ENCODE measurements at places on chromosomes 1 and 21.
A peak's percentile ranks its signal among the peaks of the same experiment; 100 is the strongest.

- no peak for DNase-seq
Observed at GRCh38 chr1:27940870-27941560, 6.2 kb downstream of the SMPDL3B start.

- no peak for DNase-seq
Observed at GRCh38 chr1:58883037-58883887, 99.4 kb upstream of the JUN start.

- no peak for DNase-seq
Observed at GRCh38 chr1:87766737-87767136, 438.1 kb downstream of the LMO4 start.

GRCh38 chr1:202016022-202016810, 5.8 kb downstream of the ELF3 start:
- DNase-seq = no peak

DNA sequence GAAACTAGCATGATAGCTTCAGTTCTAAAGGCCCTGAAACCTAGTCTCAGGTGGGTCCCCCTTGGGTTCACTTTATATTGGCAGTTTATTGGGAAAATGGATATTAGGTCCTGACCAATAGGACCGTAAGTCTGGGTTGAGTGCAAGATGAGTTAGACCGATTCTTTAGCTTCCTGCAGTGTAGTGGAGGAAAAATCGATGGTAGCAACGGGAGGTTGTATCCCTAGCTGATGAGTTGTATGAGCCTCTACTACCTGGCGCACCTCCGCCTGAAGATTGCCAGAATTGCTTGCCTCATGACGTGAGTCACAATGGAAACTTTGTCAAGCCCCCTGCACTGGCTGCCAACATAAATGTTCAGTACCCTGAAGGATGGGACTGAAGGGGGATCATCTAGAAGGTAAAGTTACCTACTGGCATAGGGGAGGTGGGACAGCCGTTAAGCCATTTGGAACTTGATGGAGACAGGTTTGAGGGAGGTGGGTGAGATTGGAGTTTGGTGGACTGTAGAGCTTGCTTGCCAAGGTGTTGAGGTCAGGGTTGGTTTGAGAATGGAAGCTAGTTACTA, 3.9 kb downstream of the RCC1 start:
- no peak for DNase-seq

DNA sequence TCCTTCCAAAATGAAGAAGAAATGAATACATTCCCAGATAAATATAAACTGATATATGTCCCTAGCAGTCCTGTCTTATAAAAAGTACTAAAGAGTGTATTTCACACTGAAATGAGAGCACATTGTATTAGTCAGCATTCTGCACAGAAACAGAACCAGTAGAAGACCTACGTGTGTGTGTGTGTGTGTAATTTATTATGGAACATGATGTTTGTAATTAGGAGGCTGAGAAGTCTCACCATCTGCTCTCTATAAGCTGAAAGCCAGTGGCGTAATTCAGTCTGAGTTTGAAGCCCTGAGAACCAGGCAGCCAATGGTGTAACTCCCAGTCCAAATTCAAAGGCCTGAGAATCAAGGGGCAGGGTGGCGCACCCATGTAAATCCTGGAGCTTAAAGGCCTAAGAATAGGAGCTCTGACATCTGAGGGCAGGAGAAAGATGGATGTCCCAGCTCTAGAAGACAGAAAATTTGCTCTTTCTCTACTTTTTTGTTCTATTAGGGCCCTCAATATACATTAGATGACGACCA, 146.5 kb upstream of the LYPLAL1 start:
- no peak for DNase-seq

GRCh38 chr1:15231714-15232201, 15.3 kb upstream of the FHAD1 start:
- DNase-seq = no peak

GRCh38 chr1:6359216-6360116, 34.1 kb downstream of the ACOT7 start:
- peak; percentile 50 for DNase-seq

GRCh38 chr1:205435578-205436573, 14.0 kb upstream of the LEMD1 start:
- no peak for DNase-seq

DNA sequence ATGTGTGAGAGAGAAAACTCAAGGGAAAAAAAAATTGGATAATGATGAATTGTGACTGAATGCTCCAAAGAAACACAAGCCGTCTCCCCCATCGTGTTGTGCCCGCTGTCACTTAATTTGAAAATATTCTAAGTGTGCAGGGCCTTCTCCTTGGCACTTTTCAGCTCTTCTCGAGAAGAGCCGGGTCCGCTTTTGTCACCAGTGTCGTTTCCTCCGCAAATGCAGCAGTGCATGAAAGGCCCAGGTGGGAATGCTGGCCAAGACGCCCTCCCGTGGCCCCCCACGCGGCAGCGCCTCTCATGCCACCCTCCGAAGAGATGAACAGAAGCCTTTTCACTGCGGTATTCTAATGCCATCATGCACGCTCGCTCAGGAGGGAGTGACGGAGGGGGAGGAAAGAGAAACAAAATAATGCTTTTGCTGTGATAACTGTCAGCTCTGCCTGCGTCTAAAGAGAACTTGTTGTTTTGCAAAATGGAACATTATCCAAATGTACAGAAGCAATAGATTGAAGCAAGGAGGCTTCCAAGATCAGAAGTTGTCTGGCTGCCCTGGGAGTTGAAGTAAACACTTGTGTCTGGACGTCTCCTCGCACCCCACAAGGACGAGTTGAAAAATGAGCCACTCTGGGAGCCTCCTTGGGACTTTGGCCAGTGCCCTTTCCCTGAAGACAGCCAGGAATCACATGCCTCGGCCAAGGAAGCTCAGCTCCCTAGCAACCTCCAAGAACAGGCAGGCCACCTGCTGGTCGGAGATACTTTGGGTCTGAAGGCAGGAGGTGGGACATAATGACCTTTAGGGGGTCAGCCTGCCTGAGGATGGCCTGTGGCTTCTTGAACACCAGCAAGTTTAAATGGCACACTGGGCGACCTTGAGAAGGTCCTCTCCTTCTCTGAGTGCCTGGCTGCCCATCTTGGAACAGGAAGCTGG, 166.1 kb upstream of the ZC3H12A start:
- DNase-seq = no peak

DNA sequence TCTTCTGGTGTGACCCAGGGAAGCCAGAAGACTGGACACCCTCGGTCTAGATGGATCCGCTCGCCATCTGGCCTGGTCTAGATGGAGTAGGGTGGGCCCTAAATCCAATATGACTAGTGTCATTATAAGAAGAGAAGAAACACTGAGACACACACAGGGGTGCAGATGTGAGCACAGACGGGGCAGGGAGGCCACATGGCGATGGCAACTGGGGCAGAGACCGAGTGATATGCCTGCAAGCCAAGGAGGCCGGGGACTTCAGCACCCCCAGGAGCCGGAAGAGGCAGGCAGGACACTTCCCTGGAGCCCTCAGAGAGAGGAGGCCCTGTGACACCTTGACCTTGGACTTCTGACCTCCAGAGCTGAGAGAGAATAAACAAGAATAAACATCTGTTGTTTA, 5.6 kb upstream of the TFF3 start:
- DNase-seq = no peak

GRCh38 chr1:9871707-9872425, 38.2 kb downstream of the CTNNBIP1 start:
- DNase-seq = no peak

- DNase-seq = no peak
Observed at GRCh38 chr1:6041432-6042062, 4.1 kb upstream of the KCNAB2 start.

- no peak for DNase-seq
Observed at GRCh38 chr21:37528150-37528937, 161.8 kb downstream of the DYRK1A start.

DNA sequence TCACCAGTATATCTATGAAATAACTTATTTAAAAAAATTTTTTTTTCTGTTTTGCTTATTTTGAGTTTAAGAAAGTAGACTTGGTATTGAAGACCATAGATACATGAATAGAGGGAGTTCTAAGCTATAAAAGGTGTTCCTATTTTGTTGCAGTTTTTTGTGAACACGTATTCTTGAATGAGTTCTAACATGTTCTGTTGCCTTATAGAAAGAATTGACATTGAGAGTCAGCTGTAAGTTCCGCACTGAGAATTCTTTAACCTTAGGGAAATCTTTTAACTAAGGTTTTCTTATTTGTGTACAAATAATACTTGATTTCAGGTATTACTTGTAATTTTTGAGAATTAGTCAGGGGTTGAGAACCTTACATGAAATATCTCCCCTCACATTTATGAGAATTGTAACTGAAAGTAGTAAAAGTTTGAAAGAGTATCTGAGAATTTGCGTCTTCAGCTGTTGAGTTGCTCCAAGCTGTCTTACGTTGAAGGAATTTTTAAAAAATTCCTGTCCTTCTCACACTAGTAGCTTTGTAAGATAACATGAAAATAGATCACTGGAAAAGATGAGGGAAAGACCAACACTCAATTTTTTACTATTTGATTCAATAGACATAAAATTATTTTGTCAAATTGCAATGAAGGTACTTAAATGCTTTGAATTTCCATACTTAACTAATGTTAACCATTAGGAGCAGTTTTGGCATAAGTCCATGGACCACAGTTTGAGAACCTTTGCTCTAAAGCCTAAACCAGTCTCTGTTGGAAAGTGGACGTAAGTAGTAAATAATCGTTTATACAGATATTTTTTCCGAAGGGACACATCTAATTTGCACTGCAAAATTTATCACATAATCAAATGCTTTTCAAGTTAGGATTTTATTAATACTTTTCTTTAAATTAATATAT, 3.8 kb downstream of the DR1 start:
- no peak for DNase-seq

DNA sequence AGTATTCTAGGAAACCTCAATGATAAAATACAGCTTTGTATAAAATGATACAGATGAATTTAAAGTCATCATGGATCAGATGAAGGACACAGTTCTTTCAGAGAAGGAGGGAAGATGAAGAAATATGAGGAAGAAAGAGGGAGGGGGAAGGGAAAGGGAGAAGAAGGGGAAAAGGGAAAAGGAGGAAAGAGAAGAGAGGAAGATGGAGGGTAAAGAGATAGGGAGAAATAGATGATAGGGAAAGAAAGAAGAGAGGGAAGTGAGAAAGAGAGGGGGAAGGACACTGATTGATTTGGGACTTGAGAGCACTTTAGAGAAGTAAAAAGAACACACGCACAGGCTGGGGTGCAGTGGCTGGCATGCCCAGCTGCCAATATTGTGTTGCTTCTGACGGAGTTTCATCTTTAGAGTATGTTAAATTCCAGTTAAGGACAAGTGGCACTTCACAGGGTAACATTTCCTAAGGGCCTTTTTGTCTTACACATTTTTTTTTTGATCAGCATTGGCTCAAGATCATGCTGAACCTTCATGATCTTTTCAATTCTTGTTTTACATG, 235.9 kb upstream of the DMRTA2 start:
- no peak for DNase-seq

DNA sequence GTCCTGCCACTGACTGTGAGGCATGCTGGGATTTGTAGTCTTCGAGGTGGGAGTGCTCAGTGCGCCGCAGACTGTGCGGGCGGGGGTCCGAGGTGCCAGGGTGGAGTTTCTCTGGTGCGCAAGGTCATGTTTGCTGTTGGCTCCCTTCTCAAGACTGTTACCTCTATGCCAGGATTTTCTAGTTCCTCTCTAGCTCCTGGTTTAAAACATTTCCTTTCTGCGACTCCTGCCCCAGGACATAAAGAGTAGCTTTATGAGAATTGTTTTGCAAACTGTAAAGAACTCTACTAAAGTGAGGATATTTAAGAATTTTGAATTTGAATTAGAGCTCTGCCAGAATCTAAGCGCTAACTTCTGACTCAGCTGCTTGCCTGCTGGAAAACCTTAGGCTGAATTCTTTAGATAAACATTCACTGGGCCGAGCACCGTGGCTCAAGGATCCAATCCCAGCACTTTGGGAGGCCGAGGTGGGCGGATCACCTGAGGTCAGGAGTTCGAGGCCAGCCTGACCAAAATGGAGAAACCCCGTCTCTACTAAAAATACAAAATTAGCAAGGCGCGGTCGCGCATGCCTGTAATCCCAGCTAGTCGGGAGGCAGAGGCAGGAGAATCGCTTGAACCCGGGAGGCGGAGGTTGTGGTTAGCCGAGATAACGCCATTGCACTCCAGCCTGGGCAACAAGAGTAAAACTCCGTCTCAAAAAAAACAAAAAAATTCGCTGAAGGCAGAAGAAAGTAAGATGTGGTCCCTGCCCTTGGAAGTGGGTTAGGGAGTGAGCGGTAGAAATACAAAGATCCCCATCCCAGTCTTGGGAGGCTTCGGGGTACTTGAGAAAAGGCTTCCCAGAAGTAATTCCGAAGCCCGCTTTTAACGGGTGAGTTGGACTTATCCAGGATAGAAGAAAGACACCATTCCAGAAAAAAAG, 992 bp upstream of the USP48 start:
- DNase-seq = no peak

GRCh38 chr21:45935628-45936027, 45.9 kb upstream of the COL6A1 start:
- DNase-seq = no peak

- DNase-seq = no peak
Observed at GRCh38 chr1:9888886-9889285, 21.2 kb downstream of the CTNNBIP1 start.

- DNase-seq = no peak
Observed at GRCh38 chr1:41810446-41810845, 108.3 kb downstream of the HIVEP3 start.

GRCh38 chr1:202860744-202861419, 28.1 kb downstream of the RABIF start:
- no peak for DNase-seq

DNA sequence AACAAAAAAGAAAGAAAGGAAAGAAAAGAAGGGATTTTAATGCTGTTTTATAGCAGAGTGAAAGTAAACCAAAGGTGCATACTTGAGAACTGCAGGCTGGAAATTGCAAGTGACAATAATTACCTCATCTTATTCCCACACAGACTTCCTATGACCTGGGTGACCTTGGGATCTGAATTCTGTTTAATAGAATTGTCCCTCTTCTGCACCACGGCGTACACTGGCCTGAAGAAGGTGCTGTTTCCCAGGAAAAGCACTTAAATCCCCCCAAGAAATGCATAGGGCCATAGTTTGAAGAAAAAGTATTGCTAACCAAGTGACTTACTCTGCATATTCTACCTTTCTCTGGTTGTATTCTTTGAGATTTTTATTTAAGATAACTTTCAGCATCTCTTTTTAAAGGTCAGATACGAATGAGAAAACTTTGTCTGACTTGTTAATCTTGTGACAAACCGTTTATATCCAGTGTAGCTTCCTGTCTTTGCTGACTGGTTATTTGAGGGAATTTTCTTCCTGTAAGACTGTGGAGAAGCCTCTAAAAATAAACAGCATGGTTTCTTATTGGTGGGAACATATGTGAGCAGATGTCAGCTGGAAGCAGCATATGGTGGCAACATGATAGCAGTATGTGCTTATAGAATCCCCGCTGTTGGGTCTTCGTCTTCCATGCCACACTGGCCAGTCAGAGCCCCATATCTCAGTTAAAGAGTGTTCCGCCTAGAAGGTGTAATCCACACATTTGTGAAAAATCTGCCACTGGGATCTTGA, 16.3 kb downstream of the TGFB2 start:
- no peak for DNase-seq

DNA sequence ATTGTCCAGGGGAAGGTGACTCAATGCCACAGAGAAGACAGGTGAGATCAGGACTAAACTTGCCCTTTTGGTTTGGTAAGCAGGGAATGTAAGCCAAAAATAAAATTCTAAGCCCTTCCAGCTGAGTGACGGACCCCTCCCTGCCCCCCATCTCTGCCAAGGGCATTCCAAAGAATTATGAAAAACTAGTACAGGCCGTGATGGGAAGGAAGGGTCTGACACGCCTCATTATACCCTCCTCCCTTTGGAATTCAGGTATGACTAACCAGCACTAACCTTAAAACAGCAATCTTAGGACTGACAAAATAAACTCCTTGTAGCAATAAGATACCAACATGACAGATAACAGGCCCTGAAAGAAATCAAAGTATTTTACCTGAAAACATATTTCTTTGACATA, 99.6 kb downstream of the GABPA start:
- no peak for DNase-seq
